ENCODE measurements at places on chromosomes 5 and 9. TPM values are rescaled to one million over a fixed set of nuclear protein-coding genes. Genes with fewer than 3 reads are reported as not detected.

SLCO4C1 gene
- total RNA-seq = 2.8 TPM

DNA sequence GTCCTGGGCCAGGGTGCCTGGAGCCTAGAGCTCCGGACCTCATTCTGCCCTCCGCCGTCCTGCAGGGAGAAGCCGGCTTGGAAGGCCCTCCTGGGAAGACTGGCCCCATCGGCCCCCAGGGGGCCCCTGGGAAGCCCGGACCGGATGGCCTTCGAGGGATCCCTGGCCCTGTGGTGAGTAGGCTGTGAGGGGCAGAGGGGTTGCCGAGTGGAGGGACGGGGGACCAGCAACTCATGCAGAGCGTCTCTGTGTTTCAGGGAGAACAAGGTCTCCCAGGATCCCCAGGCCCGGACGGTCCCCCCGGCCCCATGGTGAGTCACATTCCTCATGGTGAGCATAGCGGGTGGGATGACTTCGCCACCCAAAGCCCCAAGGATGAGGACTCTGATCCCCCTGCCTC lies 62.0 kb upstream of the FCN2 start:
- no peak for DNase-seq

DNA sequence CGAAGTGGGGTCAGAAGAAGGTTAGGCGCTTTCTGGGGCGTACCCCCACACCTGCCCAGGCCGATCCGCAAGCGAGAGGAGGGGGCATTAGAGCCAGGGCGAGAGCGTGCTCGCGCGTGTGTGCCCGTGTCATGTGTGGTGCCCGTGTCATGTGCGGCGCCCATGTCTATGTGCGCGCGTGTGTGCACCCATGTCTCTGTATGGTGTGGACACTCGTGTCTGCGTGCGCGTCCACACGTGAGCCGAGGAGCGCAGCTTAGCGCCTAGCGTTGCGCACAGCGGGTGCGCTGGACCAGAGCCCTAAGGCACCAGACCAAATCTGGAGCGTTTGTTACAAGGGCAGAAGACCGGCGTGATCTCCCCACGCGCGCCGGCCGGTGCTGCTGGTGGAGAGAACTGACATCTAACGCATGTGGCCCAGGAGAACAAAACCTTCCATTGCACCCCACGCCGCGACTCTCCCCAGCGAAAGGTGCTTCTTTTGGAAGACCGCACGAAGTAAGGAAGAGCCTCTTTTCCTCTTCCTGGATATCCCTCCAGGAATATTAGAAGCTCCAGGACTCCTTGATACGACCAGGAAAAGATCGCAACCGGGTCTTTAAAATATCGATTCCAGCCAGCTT lies 644 bp downstream of the NIM1K start:
- DNase-seq = peak; percentile 73

PCDHGC4 gene
- total RNA-seq = 18.1 TPM

SOHLH1 gene
- total RNA-seq = 18.4 TPM

GRCh38 chr5:150230842-150231241 lies 41.0 kb downstream of the SLC6A7 start:
- DNase-seq = no peak

DNA sequence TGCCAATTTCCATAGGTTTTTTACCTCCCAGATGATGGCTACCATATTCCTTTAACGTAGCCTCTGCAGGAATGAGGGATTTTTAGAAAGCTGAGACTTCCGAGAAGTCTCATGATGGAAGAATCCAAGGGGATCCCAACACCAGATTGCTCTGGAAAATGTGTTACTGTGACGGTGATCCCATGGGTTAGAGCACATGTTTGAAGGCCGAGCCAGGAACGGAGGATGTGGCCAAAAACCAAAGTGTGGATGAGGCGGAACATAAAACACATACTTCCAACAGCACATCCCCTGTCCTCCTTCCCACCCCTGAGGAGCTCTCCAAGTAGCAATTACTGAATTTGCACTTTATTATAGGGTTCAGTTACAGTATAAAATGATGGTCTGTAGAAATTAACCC lies 82.6 kb downstream of the GPR21 start:
- DNase-seq = no peak

TTF1 gene
- total RNA-seq = 12.1 TPM

NMUR2 gene
- total RNA-seq = not detected

PCDHGA9 gene
- 12.4 TPM for total RNA-seq

HAPLN1 gene
- 2.1 TPM for total RNA-seq

DNA sequence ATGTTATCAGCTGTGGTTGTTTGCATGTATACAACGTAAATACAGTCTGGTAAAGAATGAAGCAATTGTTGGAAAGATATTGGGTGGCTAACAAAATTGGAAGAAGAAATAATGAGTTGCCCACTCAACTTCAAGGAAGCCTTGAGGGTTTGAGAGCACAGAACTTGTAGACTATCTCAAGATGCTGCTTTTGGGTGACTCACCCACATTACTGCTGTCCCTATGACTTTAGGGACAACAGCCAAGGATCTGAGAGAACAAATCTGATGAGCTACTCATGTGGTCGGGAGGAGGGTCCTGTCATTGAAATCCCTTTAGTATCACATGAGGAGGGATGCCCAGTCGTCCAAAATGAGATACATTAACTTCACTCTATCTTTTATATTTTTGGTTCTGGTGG lies 261.8 kb downstream of the GAS1 start:
- no peak for DNase-seq

DNA sequence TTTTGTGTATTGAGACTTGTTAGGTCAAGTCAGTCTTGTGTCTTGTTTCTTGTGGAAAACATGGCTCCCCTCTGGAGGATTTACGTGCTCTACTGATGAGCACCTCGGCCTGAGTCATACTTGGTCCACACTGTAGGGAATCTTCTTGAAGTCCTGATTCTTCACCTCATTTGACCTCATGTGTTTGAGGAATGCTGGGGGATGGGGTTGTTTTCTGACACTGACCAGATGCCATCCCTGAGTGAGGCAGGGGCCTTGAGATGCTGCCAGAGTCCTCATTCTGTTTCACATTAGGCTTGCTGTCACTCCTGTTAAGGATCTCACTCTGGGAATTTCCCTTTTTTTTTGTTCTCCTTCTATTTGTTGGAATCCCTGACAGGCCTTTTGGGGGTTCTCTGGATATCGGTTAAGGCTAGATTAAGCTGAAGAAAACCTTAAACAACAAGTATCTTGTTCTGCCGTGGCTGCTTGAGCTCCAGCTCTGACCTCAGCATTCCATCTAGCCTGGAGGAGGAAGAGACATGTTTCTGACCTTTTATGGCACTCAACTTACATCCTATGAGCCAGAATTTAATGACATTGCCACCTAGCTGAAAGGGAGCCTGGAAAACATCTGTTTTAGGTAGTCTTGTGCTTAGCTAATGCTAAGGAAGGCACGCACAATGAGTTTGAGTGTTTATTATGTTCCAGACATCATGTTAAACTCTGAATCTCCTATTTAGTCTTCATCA lies 20.6 kb downstream of the TCOF1 start:
- DNase-seq = no peak

PCDHA3 gene
- 3.4 TPM for total RNA-seq

DNA sequence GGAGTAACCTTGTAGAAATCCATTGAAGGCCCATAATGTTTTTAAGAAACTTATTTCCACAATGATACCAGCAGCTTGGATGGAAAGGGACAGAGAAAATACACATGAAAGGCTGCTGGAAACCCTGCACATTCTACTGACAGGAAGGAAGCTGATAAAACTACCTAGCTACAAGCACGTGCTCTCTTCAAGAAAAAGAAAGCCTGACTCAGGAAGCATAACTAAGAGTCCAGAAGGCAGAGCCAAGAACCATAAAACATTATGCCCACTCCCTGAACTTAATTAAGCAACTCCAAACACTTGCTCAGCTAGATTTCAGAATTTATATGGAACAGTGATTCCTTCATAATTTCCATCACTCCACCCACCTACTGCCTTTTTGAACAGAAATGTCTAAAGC lies 430.8 kb downstream of the SEMA5A start:
- DNase-seq = no peak

DMRT1 gene
- not detected for total RNA-seq

All from dorsolateral prefrontal cortex (tissue), 122 donors.